ENCODE measurements at places on chromosomes 16 and 17.

DNA sequence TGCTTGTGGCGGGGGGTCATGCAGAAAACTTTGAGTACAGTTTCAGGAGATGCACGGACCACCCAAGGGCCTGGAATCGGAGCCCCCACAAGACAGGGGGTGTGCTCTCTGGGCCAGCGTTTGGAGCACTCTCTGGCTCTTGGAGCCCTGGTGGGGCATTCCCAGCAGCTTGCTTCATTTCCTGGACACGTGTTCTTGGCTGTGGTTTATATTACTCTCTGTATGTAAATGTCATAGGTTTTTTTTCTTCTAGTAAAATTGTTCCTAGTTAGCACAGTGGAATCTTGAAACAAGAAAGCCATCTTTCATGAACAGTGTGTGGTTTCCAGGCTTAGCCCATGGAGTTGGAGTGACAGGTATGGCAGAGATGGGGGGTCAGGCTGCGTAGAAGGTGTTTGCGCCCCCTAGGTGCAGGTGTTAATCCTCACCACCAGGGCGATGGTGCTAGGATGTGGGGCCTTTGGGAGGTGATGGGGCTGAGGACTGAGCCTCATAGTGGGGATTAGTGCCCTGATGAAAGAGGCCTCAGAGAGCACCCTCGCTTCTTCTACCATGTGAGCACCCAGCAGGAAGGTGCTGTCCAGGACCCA, 79.8 kb downstream of the JPH3 start:
- DNase-seq: no peak

- DNase-seq: no peak
Observed at GRCh38 chr16:11528053-11528452, 58.7 kb downstream of the LITAF start.

GRCh38 chr17:59800530-59800942, 92.2 kb downstream of the TUBD1 start:
- no peak for DNase-seq

DNA sequence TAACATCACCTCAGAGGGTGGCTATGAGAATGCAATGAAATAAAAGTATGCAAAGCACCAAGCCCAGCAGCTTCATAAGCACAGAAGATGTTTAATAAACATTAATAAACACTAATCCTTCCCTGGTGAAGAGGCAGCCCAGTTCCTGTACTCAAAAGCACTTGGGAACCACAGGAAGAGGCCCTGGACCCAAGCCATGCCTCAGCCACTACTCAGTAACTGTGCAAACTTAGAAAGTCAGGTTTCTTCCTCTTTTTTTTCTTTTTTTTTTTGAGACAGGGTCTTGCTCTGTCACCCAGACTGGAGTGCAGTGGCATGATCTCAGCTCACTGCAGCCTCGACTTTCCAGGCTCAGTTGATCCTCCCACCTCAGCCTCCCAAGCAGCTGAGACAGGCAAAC, 5.3 kb downstream of the ARHGAP17 start:
- no peak for DNase-seq

GRCh38 chr17:3213587-3213986, 6.1 kb downstream of the OR1A1 start:
- DNase-seq: no peak

GRCh38 chr17:67246653-67247415, 1.8 kb upstream of the HELZ start:
- no peak for DNase-seq

- no peak for DNase-seq
Observed at GRCh38 chr17:9212376-9213302, 191.3 kb downstream of the NTN1 start.

GRCh38 chr17:39755554-39756379, 18.0 kb downstream of the GRB7 start:
- DNase-seq: no peak
